ENCODE measurements at places on chromosomes 5 and 9.

DNA sequence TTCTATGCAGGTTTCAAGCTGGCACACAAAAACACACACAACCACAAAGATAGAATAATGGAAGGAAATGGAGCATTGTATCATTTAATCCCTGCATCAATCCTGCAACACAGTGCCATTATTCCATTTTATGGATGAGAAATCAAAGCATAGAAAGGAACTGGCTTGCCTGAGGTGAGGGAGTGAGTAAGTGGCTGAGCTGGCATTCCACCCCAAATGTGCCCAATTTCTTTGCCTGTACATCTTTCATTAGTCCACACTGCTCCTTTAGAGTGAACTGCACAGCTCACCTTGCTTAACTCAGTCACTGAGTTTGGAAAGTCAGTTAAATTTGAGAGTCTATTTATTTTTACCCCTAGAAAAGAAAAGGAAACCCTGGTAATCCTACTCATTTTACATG is 28.9 kb downstream of the ZNF366 start:
- DNase-seq: no peak

DNA sequence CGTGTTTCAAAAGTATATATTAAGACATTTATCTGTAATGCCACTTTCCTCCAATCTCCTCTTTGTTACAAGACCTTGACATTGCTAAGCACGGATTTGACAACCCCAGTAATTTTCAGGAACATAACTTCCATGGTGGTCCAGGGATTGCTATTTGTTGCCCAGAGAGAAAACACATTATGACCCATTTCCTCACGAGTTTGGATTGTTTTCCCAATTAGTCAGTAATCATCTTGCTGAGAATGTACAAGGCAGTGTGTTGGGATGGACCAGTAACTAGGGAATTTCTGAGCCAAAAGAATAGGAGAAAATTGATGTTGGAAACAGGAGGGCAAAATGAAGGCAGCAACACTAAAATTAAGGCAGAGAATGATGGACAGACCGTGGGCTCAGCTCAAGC is 574.1 kb downstream of the EBF1 start:
- no peak for DNase-seq

GRCh38 chr9:110049699-110050450 is 158.1 kb downstream of the C9orf152 start:
- DNase-seq: no peak

DNA sequence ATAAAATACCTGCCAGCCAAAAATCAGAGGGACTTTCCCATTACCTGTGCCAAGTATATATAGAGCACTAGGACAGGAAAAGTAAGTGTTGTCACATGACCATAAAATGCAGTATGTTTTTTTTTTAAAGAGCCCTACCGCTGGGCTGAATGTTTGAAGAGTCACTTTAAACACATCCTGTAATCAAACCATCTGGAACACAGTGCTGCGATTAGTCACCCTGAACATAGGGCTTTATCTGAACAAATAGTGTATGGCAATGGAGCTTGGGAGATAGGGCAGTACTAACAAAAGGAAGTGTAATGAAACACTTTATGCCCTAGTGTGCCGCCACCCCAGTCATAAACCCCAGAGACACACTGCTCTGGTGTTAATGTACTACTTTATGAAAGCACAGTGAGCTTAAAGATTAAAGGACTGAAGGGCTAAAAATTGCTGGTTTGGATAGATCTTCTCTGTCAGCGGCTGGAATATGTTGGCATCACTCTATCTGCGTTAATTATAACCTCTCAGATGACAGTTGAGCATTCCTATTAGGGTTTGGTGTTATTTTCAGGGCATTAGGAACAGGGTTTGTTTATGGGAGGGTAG is 90.4 kb downstream of the ZNF608 start:
- no peak for DNase-seq

DNA sequence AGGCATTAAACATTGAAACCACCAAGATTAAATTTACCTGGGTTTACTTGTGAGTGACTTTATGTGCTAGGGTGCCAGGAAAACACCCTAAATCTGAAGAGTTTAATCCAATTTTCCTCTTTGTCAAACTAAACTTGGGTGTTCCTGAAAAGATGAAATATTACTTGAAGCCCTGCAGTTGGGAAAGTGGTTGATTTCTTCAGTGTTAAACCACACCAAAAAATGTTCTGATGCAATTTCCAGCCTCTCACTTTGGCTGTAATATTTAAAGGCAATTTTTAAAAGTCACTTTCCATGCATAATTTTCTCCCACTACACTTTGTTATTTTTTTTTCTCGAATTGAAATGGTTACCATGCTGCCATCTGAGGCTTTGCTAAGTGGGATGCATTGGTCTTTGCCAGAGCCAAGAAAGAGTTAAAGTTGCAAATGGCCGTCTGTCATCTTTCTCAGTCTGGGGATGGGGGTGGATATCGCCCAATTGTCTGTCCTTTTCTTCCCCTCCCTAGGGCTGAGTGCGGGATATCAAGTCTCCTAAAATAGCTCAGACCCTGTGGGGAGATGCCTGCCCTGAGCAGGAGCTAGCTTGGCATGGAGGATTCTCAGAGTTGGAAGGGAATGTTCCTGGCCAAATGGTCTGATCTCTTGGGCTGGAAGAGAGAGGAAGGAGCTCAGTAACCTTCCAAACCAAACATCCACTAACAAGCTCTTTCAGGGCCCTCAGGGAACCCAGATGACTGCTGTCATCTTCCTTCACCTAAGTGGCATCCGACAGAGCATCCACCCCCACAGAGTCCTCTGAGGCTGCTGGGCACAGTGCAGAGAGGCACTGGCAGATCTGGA is 13.6 kb upstream of the SHB start:
- no peak for DNase-seq

DNA sequence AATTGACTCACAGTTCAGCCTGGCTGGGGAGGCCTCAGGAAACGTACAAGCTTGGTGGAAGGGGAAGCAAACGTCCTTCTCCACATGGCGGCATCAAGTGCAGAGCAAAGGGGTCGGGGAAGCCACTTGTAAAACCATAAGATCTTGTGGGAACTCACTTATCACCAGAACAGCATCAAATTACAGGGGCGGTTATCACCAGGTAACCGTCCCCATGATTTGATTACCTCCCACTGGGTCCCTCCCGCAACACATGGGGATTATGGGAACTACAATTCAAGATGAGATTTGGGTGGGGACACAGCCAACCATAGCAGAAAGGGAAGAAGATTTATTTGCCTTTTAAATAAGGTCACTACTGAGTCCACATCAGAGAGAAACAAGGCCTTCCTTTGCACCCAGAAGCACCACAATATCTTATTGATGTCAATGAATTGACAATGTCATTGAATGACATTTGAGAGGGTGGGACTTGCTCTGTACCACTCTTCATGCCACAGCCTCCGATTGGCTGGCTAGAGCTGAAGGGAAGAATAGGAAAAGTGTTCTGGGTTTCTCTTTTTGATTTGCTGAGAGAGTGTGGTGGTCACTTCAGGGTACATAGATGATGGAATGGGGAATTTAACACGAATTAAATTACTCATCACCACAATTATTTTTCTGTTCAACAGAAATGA is 11.0 kb downstream of the SKP2 start:
- DNase-seq: no peak

DNA sequence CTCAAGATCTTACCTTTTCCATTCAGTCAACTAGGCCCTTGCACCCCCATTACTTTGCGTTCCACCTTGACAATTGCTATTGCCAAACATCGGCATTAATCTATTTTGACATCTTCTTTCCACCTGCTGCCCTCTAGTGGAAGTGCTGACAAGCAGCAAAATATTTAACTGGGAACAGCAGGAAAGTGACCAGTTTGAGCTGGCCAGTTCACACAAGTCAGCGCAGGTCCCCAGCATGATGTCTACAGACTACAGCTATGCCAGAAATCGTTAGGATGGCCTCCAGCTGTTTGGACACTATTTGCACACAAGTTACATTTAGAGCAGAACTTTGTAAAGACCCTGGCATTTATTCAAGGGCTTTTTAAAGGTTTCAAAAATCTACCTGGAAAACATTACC is 160.1 kb downstream of the GHR start:
- no peak for DNase-seq

GRCh38 chr5:54672871-54673270 is 155.3 kb downstream of the SNX18 start:
- DNase-seq: no peak

DNA sequence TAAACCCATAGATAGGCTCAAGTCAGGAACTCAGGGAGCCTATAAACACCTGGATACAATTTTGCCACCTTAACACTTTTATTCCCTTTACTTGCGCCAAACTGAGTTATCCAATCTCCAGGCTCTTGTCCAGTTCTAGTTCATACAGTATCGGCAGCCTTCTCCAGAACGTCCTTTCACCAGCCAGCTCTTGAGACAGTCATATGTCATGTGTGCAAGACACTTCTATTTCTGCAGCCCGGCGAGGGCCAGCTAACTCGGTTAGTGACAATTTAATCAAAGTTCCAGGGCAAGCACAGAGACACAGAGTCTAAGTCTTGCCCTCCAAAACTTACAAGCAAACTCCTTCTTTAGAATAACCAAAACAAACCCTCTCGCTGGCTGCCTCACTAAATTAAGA is 12.9 kb downstream of the ABCA1 start:
- no peak for DNase-seq

GRCh38 chr5:89694026-89694550 is 715.5 kb downstream of the CETN3 start:
- no peak for DNase-seq

GRCh38 chr9:22208846-22209585 is 199.9 kb upstream of the CDKN2B start:
- DNase-seq: peak; percentile 5

DNA sequence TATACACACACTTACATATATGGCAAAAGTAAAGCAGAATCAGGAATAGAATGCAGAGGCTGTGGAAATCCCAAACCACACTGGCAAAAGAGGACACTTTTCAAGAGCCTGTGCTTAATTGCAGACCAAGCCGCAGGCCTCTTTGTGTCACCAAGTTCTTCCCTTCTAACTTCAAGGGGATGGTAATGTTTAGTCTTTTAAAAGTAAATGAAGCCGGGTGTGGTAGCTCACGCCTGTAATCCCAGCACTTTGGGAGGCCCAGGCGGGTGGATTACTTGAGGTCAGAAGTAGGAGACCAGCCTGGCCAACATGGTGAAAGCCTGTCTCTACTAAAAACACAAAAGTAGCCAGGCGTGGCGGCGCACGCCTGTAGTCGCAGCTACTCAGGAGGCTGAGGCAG is 28.7 kb downstream of the ROR2 start:
- no peak for DNase-seq

- no peak for DNase-seq
Observed at GRCh38 chr9:21317956-21318923, 13.1 kb upstream of the IFNA5 start.

GRCh38 chr5:64942460-64942859 is 173.7 kb downstream of the CWC27 start:
- DNase-seq: no peak

DNA sequence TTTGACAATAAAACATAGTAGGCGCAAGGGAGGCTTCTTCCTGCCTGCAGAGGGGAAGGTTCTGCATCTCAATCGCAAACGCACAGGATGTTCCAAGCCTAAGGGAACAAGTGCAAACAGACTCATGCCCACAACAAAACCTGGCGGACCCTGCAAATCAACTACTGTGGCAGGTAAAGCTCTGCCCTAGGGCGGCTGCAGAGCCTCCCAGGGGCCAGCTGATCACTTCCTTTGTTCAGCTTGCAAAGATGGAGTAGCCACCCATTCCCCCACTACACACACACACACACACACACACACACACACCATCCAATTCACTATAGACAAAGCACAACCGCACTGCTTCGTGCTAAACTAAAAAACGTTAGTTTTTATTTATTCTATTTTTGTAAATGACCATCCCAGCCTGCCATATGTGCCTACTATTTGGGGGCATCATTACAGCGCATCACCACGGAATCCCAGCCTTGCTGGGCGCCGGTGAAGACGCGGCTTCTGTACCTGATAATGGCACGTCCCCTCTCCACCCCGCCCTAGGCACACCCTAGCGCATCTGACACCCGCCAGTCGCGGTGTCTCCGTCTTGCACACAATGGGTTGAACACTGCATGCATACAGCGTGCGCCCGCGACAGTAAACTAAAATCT is 57.6 kb downstream of the DPYSL3 start:
- no peak for DNase-seq
